ENCODE measurements at places on chromosomes 5 and 9.

DNA sequence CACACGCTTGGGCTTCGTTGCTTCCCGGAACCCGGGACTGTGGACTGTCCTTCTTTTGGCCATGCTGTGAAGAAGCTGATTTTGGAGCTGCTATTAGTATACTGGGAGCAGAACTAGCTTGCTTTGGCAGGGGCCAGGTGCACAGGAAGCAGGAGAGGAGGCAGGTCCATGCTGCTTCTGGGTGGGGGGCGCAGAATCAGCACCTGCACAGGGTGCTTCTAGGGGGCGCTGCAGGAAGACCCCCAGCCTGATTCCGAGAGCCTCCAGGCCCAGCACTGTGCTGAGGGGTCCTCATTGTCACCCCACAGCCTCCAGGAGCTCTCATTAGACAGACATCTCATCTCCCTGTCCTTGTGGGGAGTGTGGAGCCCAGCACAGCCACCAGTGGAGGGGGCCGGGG, 252.6 kb upstream of the IRX4 start:
- DNase-seq, result no peak

DNA sequence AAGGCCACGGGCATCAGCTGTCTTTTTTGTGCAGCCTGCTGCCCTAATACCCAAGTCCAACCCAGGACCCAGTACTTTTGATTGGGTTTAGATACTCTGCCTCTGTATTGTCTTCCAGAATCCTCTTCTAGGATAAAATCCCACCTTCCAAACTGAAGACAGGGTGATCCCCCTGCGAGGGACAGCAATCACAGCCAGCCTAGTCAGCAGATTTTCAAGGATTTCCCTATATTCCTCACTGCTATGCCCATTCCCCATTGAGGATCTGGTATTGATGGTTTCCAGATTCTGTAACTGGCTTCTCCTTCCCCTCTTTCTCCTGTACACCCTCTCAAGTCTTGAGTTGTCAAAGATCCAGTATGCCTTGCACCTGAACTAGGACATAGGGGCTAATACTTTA, 389.4 kb downstream of the TRIM36 start:
- DNase-seq, result no peak

DNA sequence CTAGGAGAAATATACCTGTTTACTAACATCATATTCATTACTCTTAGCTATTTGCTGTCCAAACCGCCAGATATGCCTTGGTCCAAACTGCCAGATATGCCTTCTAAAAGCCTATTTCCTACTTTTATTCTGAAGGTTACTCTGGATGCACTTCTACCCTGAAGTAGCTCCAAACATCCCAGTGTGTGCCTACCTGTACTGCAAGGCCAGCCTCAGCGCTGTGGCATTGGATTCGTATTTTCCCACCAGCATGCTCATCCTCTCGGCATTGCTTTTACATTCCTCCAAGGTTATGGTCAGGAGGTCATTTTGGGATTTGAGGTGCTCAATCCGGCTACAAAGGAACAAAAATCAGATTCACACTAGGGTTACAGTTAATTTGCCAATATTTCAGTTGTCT, 94.3 kb downstream of the DCP2 start:
- DNase-seq, result no peak

GRCh38 chr5:128637031-128637430, 99.0 kb upstream of the FBN2 start:
- no peak for DNase-seq

Data from activated T-helper 1 cell treated with Interleukin-2 at 50 U/mL for 16 hours (primary cell).